ENCODE measurements at places on chromosomes 16 and 17.

DNA sequence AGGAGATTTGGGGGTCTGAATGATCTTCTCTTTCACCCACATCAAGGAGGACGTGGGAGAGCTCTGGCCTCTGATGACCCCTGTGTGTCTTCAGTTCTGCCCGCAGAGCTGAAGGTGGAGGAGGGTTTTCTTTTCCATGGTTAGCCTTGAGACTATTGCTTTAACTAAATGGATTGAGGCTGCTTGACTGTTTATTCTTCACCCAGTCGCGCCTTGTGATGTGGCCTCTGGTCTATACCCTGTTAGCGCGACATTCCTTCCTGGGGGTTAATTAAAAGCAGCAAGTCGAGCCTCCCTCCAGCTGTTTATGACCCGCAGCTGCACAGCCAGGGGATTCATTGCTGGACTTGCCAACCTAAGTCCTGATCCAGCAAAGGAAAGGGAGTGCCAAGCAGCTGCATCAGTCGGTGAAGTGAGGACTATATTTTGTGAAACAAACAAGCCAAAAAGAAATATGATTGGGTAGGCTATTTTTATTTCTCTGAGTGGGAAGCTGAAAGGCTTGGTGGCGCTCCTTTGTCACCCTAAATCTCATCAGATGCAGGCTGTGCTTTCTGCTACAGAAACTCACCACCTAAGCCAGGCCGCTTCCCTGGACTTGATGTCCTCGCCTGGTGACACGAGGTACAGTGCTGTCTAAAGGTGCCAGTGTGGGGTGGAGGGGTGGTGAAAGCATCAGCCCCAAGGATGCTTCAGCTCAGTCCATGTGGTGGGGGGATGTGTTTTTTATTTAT is 11.0 kb upstream of the SEC14L1 start:
- DNase-seq, result no peak

DNA sequence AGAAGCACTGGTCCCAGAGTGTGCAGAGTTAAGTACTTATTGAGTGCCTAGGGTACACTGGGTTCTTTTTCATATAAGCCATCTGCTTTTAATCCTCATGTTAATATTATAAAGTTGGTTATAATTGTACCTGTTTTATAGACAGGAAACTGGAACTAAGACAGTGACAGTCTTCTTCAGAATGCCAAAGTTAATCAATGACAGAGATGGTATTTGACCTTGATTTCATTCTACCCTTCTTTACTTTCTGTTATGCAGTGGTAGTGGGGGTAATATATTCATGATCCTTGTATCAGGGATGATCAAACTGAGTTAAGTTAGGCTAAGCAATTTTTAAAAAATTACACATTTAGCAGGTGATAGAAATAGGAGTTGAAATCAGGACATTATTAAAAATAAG is 108.6 kb upstream of the GOT2 start:
- no peak for DNase-seq

GRCh38 chr17:4796552-4796920 is 572 bp downstream of the PSMB6 start:
- DNase-seq, result no peak

GRCh38 chr17:30505868-30506417 is 28.7 kb downstream of the GOSR1 start:
- no peak for DNase-seq

DNA sequence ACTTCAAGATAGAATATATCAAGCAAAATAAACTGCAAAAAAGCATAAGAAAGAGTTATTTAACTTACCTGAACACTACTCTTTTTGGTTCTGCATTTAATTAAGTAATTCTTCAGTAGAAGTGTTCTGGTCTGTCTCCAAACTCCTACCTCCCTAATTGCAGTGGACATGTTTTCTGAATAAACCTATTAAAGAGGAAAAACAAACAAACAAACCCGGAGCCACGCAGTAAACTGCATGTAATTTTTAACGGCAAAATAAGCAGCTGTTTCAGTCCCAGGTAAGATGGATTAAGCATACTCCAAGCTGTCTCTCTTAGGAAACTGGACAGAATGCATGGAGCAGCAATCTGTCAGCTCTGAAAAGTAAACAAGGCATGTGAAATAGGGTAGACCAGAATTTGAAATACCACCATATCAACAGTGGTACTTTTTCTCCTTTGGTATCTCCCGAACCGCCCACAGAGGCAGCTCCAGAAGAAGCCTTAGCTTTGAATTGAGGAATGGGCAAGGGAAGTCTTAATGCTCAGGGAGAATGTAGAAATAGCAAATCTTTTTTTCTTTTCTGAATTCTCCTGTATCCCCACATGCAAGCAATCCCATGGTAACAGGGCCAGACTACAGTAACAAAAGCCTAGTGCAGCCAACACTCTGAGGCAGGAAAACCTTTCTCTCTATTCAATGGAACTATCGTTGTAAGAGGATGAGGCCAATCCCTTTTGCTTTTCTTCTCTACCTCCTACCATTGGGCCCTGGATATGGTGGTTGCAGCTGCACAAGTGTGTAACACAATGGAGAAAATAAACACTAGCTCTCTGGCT is 12.5 kb downstream of the ABCA5 start:
- DNase-seq, result peak; percentile 20

DNA sequence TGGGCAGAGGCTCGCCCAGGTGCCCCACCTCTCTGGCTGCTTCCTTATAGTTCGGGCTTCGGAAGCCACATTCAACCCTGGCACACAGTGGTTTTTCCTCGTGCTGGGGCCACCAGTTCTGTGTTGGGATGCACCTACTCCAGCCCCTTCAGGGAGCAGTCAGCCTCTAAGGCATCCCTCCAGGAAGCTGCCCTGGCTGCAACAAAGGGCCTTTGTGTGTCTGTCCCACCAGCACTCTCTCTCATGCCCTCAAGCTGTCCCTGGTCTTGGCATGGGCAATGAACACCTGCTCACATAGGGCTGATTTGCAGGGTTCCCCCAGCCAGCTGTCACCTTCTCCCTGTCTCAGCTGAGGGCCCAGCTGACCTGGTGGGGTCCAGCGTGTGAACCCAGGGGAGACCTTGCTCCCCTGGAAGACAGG is 754 bp upstream of the NOXO1 start:
- DNase-seq, result no peak

DNA sequence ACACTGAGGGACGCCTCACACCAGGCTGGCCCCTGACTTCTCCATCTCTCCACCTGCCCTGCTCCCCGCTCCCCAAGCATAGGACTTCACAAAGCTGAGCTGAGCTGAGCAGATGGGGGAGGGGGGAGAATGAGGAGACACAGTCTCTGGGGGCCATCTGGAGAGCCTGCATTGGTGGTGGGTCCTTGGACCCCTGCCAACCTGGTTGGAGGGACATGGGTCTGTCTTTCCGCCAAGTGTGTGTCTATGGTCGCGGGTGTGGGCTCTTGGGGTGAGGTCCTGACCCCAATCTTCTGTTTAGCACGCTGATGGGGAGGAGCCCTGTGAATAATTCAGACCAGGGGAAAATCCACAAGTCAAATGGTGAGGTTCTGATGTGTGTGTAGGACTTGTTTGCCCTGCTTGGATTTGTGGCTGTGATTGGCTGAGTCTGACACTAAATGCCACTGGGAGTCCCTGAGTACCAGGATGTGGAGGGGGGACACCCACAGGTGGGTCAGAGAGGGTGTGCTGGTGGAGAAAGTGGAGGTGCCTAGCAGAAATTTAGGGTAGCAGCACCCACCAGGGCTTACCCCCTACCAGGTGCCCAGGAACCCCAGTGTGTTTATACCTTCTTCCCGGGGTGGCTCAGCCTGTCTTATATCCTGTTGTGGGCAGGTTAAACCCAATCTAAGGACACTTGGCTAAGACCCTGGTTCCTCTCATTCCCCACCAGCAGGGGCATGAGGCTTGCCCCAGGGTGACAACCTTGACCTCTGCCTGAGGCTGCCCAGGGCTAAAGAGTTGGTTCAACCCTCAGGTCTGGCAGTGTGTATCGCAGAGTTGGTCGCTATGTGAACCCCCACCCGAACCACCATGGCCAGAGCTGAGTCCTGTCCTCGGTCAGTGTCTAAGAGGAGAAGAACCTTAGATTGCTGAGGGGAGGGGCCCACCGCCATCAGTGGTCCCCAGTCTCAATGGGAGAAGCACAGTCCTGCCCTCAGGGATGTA is 2.1 kb downstream of the FMNL1 start:
- DNase-seq, result no peak

DNA sequence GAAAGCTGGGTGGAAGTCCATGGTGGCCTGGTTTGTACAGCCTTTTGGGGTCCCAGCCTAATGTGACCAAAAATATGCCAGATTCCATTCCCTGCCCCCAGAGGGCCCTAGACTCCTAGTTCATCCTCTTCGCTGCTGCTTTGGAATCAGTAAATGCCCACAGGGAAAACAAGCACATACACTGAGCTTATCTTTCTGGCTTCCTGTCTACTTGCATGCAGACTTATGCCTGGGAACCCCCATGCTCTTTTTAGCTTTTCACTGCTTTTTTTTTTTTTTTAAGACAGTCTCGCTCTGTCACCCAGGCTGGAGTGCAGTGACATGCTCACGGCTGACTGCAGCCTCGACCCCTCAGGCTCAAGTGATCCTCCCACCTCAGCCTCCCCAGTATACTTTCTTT is 6.2 kb upstream of the CD300LG start:
- no peak for DNase-seq

- DNase-seq, result peak; percentile 23
Measured at GRCh38 chr16:14196011-14196410, 124.9 kb downstream of the MRTFB start.

GRCh38 chr17:57468932-57469775 is 212.8 kb downstream of the MSI2 start:
- DNase-seq, result no peak

All from midbrain (tissue), 1 donor.